ENCODE measurements at places on chromosomes 3 and 15.

- no peak for DNase-seq
Observed at GRCh38 chr3:14265246-14265962, 86.8 kb downstream of the LSM3 start.

DNA sequence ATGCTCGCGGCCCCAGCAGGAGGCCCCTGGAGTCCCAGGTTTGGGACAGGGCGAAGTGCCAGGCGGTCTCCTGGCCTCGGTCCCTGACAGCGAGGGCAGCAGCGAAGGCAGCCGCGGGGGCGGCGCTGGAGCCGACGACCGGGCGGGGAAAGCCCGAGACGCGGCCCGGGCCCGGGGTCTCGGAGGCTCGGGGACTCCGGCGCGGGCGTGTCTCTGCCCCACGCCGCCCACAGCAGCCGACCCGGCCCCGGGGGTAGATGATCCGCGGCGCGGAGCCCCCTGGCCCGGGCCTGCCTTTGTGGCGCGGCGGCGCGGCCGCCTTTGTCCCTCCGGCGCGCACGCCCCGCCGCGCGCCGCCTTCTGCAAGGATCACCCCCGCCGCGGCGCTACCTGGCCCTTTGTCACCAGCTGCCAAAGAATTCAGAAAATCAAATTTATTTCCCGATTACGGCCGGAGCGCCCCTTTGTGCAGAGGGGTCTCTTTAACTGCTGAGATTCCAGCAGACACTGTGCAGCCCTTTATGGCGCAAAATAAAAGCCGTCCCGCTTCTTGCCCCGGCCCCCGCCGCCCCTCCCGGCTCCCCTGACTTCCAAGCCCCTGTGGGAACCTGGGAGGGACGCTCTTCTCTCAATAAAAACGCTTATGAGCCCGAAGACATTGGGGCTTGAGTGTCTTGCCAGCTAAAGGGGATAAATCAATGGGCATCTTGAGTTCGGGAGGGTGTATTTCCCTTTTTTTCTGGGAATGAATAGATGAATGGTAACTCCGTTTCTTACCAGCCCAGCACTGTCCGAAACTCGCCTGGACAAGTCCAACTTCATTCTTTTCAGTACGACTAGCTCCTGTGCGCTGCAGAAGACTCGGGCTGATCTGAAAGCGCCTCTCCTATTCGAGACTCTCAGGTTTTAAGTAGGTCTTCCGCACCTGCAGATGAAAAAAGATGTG is 68.4 kb downstream of the HES1 start:
- no peak for DNase-seq

DNA sequence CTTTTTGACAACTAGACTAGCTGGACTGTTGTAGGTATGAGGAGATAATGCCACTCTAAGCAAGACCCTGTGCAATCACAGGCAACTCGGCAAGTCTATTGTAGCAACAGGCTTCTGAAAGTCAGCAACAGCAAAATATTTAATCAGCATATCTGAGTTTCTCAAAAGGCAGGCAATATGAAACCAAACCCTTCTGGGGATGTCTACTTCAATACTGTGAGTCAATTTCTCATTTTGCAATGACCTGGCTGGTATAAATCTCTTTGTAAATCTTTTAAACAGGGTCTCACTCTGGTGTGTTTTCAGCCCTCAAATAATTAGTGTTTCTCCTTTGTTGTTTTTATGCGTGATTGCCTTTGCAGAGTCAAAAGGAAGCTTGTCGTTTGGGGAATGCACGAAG is 1044.5 kb downstream of the NTRK3 start:
- no peak for DNase-seq

GRCh38 chr15:25770031-25770430 is 93.1 kb downstream of the ATP10A start:
- DNase-seq = no peak

DNA sequence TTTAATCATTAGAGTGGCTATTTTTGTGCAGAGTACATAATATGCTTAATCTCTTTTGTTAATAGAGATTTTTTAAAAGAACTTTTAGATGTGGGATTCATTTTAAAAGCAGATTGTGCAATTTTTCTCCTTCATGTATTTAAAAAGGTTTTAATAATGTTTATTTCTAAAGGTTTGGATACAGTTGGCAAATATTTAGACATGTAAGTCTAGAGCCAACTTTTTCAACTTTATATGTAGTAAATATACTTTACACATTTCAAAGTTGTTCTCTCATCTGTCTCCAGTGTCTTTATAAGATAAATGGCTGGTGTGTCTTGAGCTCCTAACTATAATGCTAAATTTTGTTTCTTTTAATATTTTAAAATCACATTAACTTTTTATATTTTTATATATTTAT is 22.7 kb upstream of the GOLGA8B start:
- no peak for DNase-seq

DNA sequence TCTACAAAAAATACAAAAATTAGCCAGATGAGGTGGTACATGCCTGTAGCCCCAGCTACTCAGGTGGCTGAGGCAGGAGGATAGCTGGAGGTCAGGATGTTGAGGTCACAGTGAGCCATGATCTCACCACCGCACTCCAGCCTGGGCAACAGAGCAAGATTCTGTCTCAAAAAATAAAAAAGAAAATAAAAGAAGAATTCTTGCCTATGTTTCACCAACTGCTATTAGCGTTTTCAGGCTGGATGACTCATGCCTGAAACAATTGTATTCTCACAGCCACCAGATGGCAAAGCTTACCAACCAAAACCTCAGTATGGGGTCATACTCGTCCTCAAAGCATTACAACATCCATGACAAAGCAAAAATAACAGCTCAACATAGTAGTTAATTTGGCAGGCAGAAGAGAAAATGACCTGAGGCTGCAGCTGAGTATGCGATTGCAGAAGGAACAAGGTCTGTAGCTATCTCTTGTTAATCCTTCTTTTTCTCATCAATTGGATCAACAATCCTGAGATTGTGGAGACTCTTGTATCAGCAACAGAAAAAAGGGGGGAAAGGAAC is 52.2 kb downstream of the TP53BP1 start:
- peak; percentile 87 for DNase-seq

- no peak for DNase-seq
Observed at GRCh38 chr3:8143186-8143585, 358.4 kb upstream of the LMCD1 start.

DNA sequence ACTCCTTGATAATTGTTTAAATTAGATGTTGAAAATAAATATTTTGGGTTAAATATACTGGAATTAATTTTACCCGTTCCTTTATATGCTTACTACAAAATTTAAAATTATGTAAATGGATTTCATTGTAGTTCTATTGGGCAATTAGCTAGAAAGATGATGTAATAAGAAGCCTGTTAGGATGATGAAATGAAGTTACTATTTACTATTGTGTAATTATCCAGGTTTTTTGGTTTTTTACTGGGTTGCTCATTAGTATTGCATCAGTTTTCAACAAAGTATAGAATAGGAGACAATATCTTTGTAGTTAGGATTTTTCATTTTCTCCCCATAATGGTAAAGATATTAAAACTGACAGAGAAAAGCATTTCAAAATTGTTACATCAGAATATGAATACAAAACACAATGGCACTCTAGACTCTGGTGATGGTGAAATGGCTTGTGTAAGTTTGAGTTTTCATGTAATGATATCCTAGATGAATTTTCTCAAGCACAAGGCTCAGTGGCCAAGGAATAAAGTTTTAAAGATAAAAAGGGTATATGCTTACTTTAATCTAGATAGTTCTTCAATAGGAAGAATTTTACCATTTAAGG is 222.0 kb downstream of the P3H2 start:
- no peak for DNase-seq

DNA sequence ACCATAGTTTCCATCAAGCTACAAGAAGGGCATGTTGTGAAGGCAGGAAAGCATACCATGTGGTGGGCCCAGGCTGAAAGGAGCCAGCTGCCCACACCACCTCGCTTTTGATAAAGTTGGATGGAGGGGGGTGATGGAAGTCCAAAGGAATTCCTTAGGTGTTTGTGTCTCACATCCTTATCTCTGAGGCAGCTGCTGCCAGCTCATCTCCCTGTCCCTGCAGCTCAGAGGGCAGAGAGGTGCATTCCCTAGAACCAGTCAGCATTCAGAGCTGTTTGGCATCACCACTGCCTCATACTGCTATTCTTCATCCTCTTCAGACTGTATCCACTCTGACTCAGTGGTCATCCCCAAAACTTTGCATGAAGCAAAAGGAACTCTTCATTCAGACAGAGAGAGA is 141.5 kb upstream of the BFSP2 start:
- DNase-seq = no peak

DNA sequence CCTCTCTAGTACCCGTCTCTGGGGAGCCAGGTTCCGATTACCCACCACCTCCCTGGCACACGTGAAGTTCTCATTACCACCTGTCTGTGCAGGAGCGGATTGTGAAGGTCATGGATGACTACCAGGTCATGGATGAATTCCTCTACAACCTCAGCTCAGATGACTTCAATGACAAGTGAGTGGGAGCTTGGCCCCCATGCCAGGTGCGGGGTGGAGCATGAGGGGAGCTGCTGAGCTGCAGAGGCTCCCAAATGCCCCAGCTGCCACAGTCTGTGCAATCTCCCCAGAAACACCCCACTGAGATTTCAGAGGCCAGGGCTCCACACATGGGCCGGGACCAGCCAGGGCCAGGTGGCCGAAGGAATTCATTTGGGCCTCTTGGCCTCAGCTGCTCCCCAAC is 34.3 kb downstream of the DNAH1 start:
- no peak for DNase-seq

Data from K562 (cell line).